ENCODE measurements at places on chromosomes 2 and 18.

DNA sequence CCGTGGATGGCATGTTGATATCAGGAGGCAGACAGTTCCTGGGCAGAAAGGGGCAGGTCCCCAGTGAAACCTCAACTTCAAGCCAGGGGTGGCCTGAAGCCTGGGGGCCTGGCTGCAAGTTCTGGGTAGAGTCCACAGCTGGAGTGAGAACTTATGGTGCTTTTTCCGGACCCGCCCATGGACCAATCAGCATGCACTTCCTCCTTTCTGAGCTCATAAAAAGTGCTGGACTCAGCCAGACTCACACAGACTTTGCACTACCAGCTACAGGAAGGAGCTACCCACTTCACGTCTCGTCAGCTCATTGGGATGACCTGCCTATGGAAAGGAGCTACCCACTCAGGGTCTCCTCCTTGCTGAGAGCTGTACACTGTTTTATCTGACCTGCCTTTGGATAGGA, 183.1 kb upstream of the MC4R start:
- DNase-seq = no peak

DNA sequence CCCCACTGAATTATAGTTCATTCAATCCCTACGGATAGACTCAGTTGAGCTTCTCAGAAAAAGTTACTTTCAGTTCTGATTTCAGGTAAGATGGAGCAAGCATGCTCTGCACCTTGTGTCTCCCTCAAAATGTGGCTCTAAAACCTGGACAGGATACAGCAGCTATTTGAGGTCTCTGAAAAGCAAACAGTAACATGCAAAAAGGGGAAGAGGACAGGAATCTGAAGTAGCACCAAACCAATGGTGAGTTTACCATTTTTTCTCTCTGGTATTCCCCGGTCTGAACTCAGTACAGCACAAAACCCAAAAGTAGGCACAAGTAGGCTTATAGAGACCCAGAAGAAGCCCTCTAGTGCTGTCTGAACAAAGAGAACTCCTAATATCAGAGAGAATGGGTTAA, 34.1 kb downstream of the LANCL1 start:
- no peak for DNase-seq

DNA sequence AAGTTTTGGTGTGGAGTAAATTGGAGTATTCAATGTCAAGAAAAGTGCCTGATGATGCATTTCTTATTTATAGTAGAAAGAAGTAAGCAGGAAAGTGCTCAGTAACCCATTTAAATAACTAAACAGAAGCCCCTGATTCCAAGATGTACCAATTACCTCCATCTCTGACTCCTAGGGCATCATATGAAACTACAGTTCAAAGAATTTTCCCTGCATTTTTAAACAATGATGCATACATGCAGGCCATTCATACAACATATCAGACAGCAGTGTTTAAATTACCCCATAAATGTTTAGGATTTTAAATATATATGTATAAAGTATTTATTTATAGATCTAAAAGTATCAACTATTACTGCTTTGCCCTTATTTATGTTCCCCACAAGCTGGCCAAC, 36.2 kb downstream of the FTCDNL1 start:
- no peak for DNase-seq

DNA sequence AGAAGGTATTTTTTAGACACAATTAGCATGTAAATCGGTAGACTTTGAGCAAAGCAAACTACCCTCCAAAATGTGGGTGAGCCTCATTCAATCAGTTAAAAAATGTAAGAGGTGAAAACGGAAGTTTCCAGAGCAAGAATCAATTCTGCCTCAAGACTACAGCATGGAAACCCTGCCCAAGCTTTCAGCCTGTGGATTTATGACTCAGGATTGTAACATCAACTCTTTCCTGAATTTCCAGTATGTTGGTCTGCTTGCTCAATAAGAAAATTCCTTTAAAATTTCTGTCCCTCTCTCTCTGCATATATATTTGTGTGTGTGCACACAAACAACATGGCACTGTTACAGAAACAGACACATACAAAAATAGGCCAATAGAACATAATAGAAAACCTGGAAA, 228.6 kb upstream of the DOK6 start:
- no peak for DNase-seq

GRCh38 chr2:42575458-42576064, 7.1 kb downstream of the MTA3 start:
- no peak for DNase-seq

DNA sequence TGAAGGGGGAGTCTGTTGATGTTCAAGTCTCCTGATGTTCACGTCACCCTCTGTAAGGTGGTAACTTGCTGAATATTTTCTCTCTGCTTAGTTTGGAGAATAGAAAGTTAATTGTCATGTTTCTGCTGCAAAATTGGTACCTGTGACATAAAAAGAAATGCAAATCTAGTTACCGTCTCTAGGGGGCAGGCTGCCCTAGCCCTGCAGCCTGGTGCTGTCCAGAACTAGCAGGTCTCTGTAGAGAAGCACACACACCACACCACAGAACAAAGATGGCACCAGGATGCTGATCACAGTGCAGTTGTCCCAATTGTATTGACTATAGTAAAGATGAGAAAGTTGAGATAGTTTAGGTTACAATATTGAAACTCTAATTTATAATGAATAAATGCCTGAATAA, 47.0 kb downstream of the SLC9A4 start:
- DNase-seq = peak; percentile 52

DNA sequence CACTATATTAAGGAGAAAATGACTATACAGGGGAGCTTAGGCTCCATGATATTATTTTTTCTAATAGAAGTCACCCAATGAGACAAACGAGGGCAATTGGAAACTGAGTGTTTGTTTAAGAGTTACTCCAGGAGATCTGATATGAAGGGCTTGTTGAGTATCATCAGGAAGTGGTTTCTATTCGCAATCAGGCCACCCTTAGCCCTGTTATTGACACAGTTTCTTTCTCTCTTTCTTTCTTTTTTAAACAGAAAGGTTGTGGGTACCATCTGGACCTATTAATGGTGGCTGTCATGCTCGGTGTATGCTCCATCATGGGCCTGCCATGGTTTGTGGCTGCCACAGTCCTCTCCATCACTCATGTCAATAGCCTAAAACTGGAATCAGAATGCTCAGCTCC, 117.3 kb downstream of the DPP4 start:
- no peak for DNase-seq

DNA sequence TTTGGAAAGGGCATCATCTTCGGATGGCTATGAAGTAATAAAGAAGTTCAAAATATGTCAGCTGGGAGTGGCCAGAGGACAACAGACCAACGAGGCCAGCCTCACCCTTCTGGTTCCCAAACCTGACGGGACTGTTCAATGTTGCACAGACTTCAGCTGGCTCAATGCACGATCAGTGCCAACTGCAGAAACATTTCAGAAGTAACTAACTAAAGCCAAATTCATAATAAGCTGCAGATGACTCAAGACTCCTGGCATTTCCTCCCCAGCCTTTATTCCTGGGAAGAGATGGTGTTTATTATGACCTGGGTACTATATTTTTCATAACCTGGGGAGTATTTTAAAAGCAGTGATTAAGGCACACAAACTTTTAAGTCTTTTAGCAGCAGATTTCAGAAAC, 3.8 kb upstream of the ATP6V1C2 start:
- DNase-seq = no peak

GRCh38 chr2:73970850-73971471, 13.7 kb upstream of the TET3 start:
- DNase-seq = peak; percentile 75

DNA sequence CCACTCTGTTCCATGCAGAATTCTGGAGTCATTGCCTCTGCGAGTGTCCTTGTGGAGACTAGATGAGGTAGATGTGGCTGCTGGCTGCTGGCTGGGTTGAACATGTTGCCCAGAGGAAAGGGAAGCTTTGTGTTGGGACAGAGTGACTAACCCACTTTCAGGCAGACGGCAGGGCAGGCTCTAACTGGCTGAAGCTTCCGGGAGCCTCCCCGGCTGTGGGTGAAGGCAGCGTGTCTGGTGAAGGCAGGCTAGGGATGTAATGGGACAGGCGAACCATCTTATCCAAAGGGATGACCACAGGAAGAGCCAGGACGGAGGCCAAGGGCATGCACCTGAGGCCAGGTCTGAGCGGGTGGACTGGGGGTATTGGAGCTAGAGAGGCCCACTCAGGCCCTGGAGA, 16.0 kb downstream of the ASPRV1 start:
- DNase-seq = no peak

GRCh38 chr2:135740206-135740605, 1.4 kb upstream of the UBXN4 start:
- DNase-seq = no peak

GRCh38 chr2:121804340-121804739, 48.9 kb downstream of the TSN start:
- peak; percentile 93 for DNase-seq

- DNase-seq = no peak
These were observed 163.7 kb upstream of the NDUFV2 start for GRCh38 chr18:8938817-8939216.

DNA sequence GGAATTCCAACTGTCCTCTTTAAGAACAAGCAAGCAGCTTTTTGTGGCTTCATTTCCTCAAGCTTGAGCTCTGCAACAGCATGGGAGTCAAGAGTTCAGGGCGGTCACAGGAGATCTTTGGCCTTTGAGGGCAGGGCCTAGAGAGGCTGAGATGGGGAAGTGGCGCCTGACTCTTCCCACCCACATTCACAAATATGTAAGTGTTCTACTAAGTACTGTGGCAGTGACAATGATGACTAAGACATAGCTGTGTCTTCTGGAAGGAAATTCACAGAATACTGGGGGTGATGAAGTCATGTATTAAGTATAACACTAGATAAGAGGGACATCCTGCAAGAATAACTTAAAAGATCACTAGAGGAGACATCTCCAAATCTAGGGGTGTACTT, 15.0 kb downstream of the RND3 start:
- DNase-seq = no peak

DNA sequence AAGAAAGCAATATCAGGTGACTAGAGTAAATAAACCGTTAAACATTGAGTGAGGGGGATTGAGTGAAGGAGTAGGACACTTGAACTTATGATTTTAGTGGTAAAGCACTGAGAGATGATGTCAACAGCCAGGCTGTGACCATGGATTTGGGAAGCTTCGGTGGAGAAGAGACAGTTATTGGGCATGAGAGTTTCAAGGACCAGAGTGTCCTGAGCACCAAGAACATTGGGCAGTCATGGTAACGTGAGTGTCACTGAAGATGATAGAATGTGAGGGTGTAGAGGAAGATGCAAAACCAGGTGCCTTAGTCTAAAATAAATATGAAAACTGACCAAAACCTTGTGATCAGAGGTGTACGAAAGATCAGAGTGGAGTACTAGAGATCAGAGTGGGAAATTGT, 248.1 kb downstream of the ASXL3 start:
- DNase-seq = no peak

- no peak for DNase-seq
These were observed 356.4 kb upstream of the ACVR2A start for GRCh38 chr2:147488472-147488871.

- no peak for DNase-seq
These were observed 33.9 kb downstream of the INO80C start for GRCh38 chr18:35463827-35464226.

DNA sequence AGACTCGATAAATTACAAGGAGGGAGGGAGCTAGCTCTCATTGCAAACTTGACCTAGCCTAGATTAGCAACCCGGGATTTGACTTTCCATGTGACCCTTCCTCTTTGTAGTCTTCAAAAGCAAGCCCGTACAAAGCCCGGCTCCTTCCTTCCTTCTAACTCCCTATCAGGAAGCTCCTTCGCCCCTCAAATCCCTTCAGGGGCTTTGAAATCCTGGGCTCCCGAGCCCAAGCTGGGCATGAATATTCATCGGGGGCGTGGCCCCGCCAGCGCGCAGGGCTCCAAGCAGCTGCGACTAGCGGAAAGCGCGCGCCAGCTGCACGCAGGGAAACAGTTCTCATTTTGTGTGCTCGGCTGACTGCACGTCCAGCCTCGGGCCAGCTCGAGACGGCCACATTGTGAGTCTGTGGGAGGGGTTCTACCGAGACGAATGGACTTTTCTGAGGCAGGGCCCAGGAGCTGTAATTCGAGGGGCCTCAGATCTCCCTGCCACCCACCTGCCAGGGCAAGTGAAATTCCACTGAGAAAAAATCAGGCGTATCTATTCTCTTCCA, 84.0 kb upstream of the PELI1 start:
- peak; percentile 86 for DNase-seq

DNA sequence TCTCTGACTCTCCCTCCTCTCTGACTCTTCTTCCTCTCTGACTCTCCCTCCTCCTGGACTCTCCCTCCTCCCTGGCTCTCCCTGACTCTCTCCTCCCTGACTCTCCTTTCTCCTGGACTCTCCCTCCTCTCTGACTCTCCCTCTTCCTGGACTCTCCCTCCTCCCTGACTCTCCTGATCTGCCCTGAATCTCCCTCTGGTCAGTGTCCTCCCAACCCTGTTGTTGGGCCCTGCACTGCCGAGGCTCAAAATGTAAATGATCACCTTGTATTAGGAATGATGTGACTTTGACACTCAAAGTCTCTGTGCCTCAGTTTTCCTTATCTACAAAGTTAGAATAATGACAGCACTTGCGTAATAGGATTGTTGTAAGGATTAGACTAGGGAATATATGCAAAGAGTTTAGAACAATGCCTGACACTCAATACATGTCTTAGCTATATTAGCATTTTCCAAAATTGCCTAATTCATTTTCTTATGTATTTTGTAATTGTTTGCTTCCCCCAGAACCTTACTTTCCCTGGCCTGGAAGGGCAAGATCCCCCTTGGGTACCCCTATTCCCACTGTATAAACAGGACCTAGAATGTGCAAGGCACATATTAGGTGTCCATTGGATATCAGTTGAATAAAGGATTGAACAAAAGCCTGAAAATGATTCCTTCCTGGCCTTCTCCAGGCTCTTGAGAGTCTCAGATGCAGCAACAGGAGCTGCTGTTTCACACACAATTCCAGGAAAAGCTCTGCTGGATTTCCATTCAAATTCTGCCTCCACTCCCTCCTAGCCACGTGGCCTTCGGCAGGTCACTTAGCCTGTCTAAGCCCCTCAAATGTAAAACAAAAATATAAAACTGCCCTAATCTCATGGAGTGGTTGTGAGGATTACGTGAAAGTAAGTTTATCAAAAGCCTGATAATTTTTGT, 170.1 kb downstream of the INHBB start:
- no peak for DNase-seq

DNA sequence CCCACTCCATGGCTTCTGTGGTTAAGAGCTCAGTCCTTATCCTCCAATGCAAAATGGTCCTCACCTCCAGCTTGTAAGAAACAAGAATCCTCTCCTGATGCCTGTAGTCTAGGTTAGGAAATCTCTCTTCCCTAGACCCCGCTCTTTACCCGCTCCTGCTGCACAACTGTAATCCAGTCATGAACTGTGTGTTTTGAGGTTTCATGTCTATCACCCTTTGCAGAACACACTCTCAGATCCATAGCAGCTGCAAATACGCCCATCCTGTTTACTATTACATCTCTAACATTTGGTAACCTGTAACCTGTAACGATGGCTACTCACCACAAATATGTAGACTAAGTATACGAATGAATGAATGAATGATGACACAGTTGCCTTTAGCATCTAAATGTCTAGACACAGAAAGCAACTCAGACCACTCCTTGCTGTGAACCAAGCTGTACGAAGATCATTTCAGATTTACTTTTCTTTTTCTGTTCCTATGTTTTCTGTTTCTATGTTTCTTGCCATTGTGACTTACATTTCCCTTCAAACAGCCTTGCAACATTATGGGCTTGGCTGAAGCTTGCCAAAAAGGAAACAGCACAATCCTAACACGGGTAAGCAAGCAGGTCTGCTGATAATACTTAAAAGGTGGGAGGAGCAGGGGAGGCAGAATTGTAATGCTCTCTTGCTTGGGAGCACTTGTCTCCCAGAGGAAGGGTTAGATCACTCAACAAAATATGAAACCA, 53.7 kb downstream of the EPHA4 start:
- DNase-seq = peak; percentile 19
